GM04504 (cell line): ENCODE measurements at places on chromosomes 2 and 18.

GRCh38 chr18:34710934-34711333, 836 bp downstream of the DTNA start:
- DNase-seq = no peak

DNA sequence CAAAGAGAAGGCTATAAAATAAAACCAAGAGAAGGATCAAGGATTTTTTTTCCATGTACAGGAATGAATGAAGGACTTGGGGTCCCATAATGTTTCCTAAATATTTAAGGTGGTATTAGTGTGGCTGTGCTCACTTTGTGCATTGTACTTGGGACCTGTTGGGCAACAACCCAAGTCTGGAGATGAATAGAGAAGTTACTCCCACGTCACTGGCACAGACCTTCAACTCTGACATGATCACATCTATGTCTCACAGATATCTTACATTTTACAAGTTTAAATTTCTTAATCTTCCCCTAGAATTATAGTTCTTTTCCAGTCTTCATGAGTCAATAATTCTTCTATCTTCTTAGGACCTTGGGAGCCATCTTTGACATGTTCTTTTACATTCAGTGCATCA, 133.4 kb downstream of the PLCL1 start:
- no peak for DNase-seq

DNA sequence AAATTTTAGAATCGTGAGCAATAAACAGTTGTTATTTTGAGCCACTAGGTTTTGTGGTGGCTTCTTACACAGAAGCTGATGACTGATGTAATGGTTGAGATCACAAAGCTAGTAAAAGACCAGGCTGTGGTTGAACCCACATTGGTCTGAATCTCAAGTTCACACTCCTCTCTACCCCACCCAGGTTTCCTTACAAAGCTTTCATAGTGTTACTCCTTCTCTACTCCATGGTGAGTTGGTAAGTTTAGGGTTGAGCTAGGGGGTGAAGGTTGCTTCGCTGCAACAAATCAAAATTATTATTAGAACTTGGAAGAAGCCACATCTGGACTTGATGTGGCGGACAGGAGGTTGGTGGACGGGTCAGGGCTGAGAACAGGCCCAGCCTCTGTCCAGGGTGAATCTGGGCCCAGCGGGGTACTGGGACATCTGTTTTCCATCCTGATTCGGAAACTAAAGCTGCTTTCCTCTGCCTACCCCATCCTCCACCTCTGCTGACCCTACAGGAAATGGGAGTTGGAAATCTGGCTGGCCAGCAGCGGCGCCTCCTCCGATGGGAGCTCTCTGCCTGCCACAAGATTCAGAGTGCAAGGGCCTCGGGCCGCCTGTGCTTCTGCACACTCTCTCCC, 86.3 kb downstream of the ZFP36L2 start:
- peak; percentile 51 for DNase-seq

DNA sequence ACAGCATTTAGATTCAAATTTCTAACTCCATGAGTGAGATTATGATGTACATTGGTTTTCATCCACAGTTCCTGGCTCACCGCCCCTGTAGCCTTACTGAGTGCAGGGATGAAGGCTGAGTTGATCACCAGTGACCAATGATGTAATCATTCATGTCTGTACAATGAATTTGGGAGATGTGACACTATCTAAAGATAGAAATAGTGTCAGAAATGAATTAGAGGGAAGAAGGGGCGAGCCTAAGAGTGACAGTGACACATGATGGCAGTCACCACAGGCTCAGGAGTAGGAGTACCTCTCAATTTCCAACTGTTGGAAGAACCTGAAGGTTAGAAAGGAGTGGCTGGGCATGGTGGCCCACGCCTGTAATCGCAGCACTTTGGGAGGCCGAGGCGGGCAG, 3.2 kb downstream of the METTL4 start:
- DNase-seq = no peak

GRCh38 chr2:113857464-113857863, 32.4 kb upstream of the ACTR3 start:
- no peak for DNase-seq

GRCh38 chr18:42298759-42299675, 344.0 kb downstream of the PIK3C3 start:
- DNase-seq = peak; percentile 43

DNA sequence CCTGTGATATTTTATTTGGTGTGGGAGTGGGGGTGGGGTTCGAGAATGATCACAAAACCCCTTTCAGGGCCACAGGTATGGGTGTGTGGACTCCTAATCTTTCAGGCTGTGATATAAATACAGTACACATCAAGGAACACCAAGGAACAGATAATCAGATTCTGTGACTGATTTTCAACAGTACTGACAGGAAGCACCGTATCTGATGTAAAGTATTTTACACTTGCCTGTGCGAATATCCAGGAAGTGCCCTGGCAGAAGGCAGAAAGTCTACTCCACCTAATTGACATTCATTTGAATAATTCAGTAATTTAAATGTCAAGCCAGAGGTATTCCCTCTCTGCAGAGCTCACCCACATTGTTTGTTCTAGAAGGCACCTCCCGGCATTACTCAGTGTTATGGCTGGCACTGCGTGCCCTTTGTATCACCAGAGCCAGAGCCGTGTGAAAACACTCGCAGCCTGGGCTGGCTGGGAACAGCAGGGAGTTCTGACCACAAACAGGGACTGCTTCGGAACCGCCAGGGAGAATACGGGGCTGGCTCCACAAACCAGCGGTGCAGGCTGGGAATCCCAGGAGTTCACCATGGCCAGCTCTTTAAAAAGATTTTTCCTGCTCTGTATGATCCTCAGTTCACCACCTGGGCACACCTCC, 91.8 kb downstream of the ACVR1 start:
- DNase-seq = no peak

DNA sequence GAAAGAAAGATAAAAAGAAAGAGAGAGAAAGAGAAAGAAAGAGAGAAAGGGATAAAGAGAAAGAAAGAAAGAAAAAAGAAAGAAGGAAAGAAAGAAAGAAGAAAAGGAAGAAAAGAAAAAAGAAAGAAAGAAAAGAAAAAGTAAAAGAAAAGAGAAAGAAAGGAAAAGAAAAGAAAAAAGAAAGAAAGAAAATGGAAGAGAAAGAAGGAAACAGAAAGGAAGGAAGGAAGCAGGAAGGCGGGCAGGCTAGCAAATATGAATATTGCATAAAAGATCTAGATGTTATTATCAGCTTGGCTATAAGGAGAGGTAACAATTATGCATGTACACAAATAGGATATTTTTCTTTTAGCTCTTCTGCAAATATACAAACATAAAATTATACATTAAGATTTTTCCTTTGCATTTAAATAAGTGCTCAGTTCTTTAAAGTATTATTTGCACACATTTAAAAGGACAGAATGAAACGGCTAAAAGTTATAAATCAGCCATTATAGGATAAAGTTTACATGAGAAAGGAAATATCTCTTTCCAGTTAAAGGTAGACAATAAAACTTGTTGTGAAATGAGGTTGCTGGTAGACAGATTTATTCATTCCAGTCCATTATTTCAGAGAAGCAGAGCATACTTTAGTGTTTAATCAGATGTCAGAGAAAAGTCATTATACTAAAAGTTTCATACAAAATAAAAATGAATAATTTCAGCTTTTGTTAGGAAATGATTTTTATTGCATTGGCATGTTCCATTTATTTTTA, 511.4 kb downstream of the KCNJ3 start:
- DNase-seq = no peak

- no peak for DNase-seq
Measured at GRCh38 chr2:200744201-200744602, 67.5 kb upstream of the BZW1 start.

- DNase-seq = no peak
Measured at GRCh38 chr2:131966256-131966655, 195.5 kb downstream of the ANKRD30BL start.

DNA sequence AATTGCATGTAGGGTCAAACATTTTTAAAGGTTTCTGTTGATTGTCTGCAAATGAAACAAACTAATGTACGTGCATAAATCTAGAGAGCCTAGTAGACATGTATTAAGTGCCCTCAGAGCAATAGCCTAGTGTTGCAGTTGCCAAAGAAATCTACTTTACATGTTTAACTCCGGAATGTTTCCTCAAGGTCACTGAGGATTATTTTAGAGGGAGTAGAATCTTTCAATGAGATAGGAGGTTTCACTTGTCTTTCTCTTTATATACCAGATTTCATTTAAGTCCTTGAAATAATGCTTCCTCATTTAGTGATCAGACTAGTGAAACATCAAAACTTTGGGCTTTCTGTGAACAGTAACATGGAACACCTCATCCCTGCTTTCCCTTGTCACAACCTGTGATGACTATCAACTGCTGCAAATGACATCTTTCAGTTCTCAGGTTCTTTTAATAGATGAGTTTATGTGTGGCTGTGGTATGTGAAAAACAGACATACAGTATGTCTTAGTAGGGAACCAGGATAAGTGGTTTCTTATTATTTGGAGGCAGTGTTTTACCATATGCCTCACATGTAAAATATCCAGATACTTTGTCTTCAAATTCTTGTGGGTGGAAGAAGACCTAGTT, 5.5 kb downstream of the UBE2E3 start:
- DNase-seq = no peak

GRCh38 chr2:199196686-199197085, 261.1 kb downstream of the SATB2 start:
- no peak for DNase-seq

DNA sequence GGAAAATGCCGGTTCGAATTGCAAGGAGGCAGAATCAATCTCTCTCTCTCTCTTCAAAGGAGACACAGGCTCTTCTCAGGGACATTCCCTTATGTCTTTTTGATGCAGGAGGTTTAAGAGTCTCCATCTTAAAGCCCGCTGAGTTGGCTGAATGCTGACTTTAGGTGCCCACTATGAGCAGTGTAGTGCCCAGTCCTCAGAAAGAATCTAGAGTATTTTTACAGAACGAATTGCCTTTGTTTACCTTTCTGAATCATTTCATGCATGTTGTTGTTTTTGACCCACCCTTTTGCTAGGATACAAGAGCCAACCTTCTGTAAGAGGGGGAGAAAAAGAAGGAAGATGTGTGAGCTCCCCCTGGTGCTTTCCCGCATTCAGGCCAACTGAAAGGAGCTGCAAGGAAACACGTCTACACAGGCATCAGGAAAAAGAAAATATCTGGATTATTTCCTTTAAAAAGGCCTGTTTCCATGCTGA, 193.5 kb upstream of the TCF4 start:
- DNase-seq = no peak
